Panc1 (cell line): ENCODE measurements at places on chromosomes 13 and 19. TPM values are rescaled to one million over a fixed set of nuclear protein-coding genes. Genes with fewer than 3 reads are reported as not detected.

The SIGLEC5 gene
- not detected for total RNA-seq

The MAN2B1 gene
- total RNA-seq = 43.0 TPM

The PCDH20 gene
- 3.4 TPM for total RNA-seq

The LILRB5 gene
- 0.05 TPM for total RNA-seq

DNA sequence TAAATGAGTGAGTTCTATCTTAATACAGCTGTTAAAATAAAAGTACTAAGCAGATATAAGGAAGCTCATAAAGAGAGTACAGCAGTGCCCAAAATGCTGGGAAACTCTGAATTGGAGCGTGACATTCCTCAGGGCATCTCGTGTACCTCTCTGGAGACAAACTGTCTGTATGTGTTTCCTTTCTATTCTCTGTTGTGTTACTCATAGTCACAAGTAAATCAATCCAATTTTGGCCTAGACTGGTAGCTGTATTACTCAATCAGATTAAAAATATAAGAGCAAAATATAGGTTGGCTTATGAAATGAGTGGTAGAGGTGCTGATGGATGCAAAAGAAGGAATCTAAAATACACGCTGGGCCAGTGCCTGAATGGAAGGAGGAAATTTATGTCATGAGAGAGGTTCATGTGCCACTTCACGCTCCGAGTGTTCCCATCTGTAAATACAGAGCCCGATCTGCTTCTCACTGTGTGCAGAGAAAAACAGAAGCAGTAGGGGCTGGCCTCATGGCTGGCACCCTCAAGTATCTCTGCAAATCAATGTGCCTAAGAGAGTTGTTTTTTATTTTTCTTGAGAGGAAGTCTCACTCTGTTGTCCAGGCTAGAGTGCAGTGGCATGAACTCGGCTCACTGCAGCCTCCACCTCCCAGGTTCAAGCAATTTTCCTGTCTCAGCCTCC lies 58.7 kb upstream of the RGCC start:
- DNase-seq = no peak
